ENCODE measurements at places on chromosomes 13 and 19.
A peak's percentile ranks its signal among the peaks of the same experiment; 100 is the strongest.

DNA sequence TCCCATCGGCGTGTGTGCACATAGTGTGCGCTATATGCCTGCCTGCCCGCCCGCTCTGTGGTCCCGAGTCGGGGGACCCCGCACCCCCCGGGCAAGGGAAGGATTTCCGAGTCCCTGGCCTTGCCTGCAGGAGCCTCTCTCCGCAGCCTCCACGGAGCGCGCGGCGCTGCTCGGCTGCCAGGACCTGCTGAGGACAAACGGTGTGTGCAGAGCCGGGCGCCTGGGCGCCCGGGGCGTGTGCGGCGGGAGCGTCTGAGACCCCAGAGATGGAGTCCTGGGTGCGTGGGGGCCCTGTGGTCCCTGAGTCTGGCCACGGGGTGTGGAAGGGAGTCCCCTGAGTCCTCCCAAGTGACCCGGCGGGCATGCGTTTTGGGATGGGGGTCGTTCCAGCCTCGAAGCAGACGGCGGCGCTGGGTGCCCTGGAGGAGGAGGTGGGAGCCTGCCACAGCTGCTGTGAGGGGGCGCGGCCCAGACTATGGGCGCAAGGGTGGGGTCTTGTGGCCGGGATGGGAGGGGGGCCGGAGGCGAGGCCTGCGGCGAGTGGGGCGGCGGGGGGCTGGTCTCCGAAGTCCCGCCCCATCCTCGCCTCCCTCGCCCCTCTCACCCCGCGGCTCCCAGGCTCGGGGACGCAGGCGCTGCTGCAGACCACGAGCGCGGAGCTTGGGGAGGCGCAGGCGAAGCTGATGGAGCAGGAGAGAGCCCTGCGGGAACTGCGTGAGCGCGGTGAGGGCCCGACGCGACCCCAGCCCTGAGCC is 25.3 kb downstream of the CLEC4M start:
- no peak for DNase-seq

DNA sequence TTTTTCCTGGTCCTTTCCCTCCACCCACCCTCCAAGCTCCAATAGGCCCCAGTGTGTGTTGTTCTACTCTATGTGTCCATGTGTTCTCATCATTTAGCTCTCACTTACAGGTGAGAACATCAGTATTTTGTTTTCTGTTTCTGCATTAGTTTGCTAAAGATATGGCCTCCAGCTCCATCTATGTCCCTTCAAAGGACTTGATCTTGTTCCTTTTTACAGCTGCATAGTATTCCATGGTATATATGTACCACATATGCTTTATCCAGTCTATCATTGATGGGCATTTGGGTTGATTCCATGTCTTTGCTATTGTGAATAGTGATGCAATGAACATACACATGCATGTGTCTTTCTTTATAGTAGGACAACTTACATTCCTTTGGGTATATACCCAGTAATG is 47.1 kb upstream of the ZNF30 start:
- DNase-seq: no peak

- DNase-seq: no peak
Observed at GRCh38 chr13:111204438-111205177, 89.5 kb downstream of the ARHGEF7 start.

DNA sequence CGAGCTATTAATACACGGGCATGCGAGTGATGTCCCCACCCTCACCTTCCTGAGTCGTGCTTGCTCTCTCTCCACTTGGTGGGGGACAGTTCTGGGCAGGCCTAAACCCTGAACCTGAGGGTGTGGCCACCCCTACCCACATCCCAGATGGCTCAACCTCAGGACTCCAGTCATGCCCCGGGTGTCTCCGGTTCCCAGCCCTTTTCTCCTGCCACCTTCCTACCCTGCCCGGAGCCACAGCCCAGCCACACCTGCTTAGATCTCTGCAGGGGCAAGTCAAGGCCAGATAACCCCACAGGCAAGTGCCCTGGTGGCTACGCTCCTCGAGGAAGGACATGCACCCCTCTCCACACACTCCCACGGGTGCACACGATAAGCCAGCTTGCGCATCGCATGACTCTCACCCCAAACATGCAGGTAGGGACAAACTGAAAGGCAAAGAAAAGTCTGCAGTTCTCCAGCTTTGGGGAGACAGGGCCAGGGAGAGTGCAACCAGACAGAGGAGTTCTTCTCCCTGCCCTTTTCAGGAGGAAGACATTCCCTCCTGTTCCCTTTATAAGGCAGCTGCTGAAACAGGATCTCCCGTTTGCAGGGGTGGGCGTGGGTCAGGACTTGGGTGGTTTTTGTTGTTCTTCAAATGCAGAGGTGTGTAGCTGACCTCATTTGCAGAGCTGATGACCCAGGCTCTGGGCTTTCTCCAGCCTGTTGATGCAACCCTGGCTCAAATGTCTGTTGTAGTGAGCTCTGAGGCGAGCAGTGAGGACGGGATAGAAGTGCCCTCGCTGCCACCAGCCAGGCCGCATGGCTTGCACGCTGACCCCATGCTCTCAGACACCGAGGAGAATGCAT is 88.6 kb downstream of the DPF1 start:
- DNase-seq: no peak

DNA sequence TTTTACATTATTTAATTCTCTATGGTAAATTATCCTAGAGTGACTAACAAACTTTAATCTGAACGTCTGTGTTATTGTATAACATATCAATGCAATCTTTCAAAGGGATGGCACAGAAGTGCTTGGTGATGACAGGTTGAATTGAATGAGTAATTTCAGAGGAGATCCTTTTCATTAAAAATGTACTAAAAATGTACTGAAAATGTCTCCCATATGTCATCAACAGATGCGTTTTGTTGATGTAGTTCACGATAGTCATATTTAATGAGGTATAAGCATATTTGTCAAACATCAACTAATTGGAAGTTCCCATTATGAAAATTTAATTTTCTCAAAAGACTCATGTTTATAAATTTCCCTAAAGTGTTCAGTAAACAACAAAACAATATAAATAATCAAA is 1434.7 kb upstream of the PCDH20 start:
- DNase-seq: no peak

DNA sequence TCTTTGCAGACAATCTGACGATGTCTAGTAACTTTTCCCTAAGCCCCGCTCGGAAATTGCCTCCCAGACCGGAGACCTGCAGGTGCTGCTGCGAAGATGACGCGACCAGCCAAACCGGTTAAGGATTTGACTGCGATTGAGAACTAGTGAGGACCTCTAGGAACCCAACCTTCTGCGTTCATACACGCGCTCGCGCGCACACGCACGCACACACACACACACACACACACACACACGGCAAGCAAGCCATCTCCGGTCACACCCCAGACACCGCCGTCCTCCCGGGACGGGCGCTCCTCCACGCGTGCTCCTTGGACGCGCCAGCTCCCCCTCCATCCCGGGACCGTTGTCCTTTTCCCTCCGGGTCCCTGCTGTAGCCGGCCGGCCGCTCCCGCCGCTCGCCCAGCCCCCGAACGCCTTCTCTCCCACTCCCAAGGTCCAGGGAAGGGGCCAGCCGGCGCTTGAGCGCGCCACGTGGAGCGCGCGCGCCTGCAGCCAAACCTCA is 1.2 kb downstream of the TBC1D4 start:
- DNase-seq: peak; percentile 50

DNA sequence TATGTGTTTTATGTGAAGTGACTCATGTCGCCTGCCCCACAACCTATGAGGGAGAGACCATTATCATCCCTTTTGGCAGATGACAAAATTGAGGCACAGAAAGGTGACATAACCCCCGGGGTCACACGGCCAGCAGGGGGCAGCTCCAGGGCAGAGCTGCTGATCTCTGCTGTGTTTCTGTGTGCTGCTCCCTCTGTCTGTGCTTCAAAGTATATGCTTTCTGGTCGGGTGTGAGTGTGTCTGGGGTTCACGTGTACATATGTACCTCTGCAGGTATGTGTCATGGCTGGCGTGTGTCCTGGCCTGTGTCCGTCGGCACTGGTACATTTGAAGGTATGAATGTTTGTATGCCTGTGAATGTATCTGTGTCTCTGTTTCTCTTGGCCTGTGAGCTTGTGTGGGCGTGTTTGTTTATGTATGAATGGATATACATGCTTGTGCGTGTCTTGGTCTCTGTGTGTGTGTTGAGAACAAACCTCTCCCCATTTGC is 7.1 kb downstream of the LIPE start:
- DNase-seq: no peak

GRCh38 chr13:42753697-42754096 is 27.7 kb upstream of the FAM216B start:
- no peak for DNase-seq

- no peak for DNase-seq
Observed at GRCh38 chr13:76331943-76332712, 554.1 kb downstream of the KCTD12 start.

DNA sequence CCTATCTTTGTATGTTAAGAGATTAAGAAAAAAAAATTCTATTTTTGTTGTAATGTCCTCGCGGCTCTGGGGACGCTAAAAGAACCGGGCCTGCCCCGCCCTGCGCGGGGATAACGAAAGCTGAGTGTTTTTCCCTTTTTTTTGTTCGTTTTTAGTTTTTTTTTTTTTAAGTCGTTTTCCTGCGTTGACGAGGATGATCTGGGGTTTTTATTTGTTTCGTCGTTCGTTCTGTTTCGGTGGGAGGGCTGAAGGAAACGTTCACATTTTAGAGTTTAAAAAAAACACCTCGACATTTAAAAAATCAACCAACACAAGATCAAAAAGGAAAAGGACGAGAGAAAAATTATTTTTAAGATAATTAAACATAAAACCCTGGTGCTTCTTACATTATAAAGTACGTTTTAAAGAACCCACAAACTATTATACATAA is 5.6 kb downstream of the LYL1 start:
- no peak for DNase-seq

DNA sequence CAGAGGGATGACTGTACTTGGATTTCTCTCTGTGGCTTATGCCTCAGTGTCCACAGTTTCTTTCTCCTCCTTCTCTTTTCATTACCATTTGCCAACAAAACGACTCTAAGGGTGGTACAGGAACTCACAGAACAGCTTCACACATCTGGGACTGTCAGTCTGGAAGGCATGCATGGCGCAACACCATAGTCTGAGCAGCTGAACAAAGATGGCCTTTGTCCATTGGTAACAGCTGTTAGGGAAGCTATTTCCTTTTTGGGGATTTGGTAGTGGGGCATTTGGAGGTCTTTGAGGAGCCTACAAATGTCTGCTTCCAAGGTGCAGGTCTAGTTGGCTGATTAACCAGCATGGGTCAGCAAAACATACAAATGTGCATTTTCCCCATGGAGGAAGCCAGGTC is 81.4 kb upstream of the PCDH8 start:
- DNase-seq: no peak

DNA sequence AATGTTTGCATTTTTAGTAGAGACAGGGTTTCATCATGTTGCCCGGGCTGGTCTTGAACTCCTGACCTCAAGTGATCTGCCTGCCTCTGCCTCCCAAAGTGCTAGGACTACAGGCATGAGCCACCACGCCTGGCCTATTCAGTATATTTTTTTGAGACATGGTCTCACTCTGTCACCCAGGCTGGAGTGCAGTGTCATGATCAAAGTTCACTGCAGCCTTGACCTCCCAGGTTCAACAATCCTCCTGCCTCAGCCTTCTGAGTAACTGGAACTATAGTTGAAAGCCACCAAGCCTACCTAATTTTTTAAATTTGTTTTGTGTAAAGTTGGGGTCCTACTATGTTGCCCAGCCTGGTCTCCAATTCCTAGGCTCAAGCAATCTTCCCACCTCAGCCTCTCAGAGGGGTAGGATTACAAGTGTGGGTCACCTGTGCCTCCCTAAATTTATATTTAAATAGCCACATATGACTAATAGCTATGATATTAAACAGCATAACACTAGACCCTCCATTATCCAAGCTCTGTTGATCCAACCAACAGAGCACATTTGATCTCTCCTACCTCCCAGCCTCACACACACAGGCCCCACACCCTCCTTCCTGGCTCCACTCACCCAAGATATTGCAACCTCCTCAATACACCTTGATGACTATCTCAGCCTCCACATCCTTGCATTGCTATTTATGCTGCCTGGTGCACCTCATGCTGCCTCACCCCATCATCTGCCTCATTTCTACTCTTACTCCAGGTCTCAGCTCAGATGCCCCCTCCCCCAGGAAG is 2.1 kb upstream of the CEACAM19 start:
- DNase-seq: no peak

DNA sequence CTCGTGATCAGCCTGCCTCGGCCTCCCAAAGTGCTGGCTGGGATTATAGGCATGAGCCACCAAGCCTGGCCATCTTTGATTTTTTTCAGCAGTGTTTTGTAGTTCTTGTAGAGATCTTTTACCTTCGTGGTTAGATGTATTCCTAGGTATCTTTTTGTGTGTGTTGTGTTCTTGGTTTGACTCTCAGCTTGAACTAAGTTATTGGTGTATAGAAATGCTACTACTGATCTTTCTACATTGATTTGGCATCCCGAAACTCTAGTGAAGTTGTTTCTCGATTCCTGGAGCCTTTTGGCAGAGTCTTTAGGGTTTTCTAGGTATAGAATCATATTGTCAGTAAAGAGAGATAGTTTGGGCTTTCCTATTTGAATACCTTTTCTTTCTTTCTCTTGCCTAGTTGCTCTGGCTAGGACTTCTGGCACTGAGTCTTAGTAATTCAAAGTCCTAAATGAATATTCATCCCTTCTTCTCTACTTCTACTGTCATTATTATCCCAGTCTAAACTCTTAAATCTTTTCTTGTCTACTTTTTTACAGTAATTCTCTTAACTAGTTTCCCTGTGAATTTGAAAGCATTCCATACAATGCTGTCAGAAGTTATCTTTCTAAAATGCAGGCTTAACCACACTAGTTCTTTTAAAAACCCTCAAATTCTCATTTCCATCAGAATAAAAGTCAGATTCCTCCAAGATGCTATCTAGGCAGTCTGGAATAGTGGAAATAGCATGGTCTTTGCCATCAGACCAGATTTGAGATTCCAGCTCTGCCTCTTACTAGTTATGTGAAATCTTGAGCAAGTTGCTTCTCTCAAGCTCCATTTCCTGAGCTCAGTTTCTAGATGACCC is 7.0 kb downstream of the GPR18 start:
- DNase-seq: no peak

DNA sequence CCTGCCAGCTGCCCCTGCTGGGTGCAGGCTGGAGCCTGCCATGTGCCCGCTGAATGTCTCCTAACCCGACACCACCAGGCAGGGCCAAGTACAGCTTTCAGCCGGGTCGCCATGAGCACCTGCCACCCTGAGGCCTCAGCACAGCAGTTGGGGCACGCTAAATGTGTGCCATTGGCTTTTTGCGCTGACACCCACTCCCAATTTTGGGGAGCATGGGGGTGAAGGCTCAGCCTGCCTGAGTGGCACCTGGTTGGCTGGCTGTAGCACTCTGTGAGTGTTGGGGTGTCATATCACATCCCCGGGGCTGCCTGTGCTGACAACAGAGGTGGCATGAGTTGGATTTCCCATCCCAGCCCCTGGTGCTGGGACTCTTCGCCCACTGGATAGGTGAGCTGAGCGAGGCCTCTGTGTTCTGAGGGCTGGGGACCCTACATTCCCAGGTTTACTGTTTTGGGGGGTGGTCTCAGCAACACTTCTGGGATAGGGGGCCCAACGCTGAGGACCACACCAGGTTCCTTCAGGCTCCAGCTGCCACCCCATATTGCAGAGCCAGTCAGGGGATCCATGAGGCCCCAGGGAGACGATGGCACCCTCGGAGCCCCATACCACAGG is 7.2 kb upstream of the RELB start:
- no peak for DNase-seq

GRCh38 chr19:23565256-23565655 is 121.8 kb downstream of the ZNF675 start:
- DNase-seq: no peak

Data from NCI-H1048 (cell line).